Activated CD8-positive, alpha-beta T cell treated with anti-CD3 and anti-CD28 coated beads for 36 hours (primary cell): ENCODE measurements at places on chromosomes 12 and 14. TPM values are rescaled to one million over a fixed set of nuclear protein-coding genes. Genes with fewer than 3 reads are reported as not detected.

DNA sequence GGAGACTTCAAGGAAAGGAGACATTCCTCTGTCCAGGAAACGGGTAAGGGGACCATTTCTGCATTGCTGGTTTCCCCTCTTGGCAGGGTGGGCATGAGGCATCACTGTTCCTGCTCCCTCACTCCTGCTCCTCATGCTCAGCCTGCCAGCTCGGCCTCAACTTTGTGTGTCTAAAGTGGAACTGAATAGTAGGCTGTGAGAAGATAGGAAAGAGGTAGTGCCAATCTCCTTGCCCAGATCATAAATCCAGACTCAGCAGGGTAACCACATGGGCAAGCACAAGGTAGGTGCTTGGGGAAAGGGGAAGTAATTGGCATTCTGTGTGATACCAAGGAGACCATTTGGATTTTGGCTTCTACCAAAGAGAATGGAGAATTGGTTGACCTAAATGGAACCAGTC lies 2.6 kb downstream of the LTB4R start:
- no peak for DNase-seq

- peak; percentile 92 for DNase-seq
Measured at GRCh38 chr12:57238854-57239554, 9.5 kb downstream of the SHMT2 start.

GRCh38 chr14:32230181-32230580 lies 27.1 kb upstream of the RNU6-8 start:
- DNase-seq: no peak

DNA sequence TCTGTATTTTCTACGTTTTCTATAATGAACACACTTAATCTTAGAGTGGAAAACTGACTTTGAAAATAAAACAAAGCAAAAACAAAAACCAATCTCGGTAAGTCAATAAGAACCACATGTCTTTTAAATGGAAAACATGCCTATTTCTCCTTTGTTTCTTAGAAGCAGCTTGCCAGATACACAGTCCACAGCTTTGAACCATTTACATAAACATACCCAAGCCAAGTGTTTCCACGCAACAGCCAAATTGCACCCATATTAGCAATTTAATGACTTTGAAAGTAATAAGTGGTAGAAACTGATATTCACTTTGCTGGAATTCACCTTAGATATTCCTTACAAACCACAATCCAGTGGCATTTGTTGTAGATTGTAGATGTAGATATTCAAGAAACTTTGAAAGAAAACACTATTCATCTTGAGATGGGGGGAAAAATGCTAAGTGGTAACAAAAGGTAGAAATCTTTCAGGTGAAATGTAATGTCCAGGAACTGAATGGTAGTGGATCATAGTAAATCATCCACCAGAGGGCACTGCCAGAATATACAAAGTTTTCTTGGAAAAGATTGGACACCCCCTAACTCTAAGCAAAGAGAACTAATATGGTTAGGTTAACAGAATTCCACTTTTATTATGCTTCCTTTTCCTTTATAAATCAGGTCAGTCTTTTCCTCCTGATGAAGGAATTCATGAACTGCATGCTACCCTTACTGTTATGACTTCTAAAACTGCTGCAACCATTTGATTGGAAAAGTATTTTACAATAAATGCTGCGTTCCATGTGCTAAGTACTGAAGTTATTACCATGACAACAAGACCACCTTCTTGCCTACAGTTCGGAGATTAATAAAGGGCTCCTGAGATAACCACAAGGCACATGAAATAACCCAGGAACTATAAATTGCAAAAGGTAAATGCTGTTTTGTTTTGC lies 69.8 kb downstream of the RERG start:
- no peak for DNase-seq

DNA sequence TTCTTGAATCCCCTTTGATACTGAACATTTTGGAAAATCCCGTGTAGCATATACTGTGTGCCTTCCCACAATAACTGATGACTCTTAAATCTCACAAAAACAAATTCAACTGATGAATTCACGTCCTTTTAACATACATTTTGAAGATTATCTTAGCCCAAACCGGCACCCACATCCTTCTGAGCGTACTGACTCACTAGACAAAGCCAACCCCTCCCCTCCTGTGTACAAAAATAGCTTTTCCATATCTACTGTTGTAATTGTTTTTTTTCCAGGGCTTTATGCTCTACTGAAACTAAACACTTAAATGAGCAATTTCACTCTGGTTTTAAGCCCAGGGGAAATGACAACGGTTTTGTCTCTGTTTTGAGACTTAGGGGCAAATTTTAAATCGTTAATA lies 109.4 kb upstream of the ATF7IP start:
- peak; percentile 70 for DNase-seq

DNA sequence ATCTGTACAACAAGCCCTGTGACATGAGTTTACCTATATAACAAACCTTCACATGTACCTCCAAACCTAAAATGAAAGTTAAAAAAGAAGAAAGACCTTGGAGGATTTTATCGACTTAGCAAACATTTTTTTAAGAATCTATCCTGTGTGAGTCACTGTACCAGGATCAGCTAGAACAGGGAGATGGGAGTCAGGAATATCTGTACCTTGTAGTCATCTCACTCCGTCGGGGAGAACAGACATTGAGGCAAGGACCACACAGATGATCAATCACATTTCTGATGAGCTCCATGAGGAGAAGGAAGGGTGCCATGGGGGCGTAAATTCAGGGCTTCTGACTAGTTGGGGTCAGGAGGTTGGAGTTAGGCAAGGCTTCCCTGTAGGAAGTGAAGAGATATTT lies 310.6 kb downstream of the VRK1 start:
- no peak for DNase-seq

GRCh38 chr12:2057041-2057794 lies 4.4 kb downstream of the CACNA1C start:
- DNase-seq: peak; percentile 77

- DNase-seq: no peak
Measured at GRCh38 chr12:72189266-72189665, 82.9 kb upstream of the TRHDE start.

GRCh38 chr14:102020058-102020971 lies 55.9 kb downstream of the DYNC1H1 start:
- DNase-seq: peak; percentile 88

DNA sequence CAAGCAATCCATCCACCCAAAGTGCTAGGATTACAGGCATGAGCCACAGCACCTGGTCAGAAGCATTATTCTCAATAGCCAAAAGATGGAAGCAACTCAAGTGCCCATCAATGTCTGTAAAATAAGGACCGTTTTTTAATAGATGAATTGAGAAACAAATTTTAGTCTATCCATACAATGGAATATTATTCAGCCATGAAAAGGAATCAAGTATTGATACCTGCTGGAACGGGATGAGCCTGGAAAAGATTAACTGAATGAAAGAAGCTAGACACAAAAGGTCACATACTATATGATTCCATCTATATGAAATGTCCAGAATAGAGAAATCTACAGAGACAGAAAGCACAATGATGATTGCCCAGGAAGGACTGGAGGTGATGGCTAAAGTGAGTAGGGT lies 9.1 kb upstream of the FBXW8 start:
- no peak for DNase-seq

DNA sequence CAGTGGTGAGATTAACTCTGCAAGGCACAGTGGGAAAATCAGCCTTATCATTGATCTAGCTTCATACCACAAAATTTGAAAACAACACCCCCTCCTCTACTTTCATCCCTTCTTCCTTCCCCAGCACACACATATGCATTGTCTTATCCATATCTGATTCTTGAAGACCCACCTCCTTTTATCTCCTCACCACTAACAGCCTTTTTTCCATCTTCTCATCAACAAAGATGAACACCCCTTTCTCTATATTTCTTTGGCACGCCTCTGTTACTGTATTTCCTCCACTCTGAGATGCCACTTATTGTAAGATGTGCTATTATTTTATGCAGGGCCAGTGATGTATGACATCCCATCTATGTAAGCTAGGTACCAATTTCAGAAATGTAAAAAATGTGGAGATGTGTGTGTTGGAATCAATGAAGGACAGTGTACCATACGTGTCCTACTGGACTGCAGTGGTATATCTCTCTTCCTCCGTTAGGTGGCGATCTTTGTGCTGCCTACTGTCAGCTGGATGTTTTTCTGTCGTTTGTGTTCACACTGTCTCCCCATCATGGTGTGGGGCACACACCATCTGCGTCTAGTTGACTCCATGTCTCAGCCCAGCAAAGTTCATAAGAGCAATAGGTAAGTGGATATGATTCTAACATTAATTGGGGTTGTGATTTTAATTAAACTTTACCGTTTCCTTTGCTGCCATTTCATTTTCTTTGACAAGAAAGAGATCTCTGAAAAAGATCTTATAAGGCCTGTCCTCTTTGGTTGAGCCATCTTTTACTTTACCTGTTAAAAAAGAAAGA lies 24.0 kb downstream of the CCDC38 start:
- DNase-seq: peak; percentile 62

- peak; percentile 53 for DNase-seq
Measured at GRCh38 chr14:69763761-69764510, 3.0 kb upstream of the SRSF5 start.

DNA sequence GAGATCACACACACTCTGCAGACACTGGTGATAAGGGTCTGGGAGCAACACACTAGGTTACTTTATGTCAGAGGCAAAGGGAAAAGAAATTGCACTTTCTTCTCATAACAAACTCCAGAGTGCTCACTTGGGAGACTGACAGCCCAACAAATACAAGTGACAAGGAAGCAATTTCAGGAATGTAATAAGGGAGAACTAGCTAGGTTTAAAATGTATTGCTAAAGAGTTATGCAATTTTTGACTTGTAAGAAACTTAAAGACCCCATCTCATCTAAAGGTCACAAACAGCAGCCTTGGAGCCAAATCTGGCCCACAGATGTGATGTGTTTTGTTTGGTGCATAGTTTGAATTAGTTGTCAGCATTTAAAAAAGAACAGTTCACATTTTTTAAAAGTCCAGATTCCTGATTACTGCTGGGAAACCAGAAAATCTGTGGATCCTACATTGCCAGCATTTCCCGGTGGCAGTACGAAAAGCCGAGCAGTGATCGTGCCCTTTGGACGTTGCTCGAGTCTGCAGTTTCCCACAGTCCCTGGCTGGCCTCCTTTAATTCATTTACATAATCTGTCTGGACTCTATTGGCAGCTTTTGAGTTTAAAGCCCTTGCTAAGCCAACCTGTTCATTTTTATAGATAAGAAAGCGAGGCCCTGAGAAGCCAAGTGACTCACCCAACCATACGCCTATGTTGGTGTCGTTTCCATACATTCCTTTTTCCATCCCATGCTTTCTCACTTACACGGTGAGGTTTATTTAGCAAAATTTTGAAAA lies 42.0 kb upstream of the ETV6 start:
- DNase-seq: no peak

Gene KRT6C
- total RNA-seq: not detected

Gene KRT6A
- not detected for total RNA-seq

Gene CARMIL3
- total RNA-seq: 0.83 TPM

Gene ACOT6
- total RNA-seq: not detected

Gene VPS37B
- total RNA-seq: 18.4 TPM

Gene C3AR1
- 1.4 TPM for total RNA-seq

Gene TAS2R42
- total RNA-seq: not detected

Gene HOXC13
- total RNA-seq: not detected
